ENCODE measurements at places on chromosomes 3 and 15.

DNA sequence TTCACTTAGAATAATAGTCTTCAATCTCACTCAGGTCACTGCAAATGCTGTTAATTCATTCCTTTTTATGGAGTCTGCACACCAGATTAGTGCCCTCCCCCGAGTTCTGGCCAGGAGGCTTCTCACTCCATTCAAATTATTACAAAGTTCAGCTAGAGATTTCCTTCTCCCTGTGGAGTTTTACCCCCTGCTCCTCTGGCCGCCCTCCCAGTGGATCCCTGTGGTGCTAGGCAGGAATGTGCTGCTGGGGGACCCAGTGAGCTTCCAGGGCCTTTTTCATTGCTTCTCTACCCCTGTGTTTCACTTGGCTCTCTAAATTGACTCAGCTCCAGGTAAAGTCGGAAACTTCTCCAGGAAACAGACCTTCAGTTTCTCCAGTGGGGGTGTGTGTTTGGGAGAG is 42.7 kb upstream of the CD200R1L start:
- peak; percentile 50 for DNase-seq

DNA sequence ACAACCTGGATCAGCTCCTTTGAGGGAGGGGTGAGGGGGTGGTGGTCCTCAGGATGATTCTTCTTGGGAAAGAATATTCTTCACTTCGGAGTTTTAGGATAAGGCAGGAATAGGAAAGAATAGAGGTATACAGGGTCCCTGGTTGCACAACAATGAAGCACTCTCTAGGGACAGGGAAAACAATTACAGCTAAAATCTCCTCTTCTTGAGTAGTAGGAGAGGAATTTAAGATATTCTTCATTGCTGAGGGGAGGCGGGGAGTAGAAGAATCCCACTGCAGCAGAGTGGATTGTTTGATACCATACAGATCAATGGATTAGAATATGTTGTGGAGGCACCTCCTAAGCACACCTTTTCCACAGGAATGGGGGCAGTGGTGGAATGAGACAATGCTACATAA is 20.5 kb downstream of the SLC9C1 start:
- no peak for DNase-seq

DNA sequence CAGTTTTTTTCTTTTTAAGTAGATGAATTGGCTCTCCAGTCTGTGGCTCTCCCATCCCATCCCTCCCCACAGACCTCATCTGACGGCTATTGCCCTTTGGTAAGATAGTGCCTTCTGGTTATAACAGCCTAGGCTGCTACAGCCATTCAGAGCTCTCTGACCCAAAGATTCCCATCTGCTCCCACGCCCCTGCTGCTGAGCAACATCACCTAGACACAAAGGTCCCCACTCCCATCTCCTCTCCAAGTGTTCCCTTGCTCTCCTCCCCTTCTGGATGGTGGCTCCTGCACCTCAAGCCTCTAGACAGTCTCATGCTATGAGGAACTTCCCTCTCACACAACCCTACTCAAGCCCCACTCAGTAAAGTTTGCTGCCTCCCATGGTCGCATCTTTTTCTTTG is 23.7 kb downstream of the FBXW12 start:
- no peak for DNase-seq

DNA sequence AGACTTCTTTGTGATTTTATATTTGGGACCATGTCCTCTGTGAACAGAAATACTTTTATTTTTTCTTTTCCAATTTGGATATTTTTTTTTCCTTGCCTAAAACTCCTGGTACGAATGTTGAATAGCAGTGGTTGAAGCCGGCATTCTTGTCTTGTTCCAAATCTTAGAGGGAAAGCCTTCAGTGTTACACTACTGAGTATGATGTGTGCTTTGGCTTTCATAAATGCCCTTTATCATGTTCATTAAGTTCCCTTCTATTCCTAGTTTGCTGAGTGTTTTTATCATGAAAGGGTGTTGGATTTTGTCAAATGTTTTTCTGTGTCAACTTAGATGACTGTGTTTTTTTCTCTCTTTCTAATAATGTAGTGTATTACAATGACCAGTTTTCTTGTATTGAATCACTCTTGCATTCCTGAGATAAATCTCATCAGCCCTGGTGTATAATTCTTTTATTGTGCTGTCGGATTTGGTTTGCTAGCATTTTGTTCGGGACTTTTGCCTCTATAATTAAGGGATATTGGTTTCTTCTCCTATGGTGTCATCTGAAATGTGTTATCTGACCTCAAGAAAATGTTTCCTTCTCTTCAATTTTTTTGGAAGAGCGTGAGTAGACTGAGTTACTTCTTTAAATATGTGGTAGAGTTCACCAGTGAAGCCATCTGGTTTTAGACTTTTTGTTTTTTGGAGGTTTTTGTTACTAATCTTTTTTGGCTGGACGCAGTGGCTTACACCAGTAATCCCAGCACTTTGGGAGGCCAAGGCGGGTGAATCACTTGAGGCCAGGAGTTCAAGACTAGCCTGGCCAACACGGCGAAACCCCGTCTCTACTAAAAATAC is 33.3 kb downstream of the MAP1A start:
- DNase-seq, result peak; percentile 76

GRCh38 chr3:41900265-41900664 is 61.6 kb downstream of the ULK4 start:
- DNase-seq, result peak; percentile 5

- no peak for DNase-seq
Observed at GRCh38 chr15:91876187-91876586, 22.7 kb downstream of the SLCO3A1 start.

DNA sequence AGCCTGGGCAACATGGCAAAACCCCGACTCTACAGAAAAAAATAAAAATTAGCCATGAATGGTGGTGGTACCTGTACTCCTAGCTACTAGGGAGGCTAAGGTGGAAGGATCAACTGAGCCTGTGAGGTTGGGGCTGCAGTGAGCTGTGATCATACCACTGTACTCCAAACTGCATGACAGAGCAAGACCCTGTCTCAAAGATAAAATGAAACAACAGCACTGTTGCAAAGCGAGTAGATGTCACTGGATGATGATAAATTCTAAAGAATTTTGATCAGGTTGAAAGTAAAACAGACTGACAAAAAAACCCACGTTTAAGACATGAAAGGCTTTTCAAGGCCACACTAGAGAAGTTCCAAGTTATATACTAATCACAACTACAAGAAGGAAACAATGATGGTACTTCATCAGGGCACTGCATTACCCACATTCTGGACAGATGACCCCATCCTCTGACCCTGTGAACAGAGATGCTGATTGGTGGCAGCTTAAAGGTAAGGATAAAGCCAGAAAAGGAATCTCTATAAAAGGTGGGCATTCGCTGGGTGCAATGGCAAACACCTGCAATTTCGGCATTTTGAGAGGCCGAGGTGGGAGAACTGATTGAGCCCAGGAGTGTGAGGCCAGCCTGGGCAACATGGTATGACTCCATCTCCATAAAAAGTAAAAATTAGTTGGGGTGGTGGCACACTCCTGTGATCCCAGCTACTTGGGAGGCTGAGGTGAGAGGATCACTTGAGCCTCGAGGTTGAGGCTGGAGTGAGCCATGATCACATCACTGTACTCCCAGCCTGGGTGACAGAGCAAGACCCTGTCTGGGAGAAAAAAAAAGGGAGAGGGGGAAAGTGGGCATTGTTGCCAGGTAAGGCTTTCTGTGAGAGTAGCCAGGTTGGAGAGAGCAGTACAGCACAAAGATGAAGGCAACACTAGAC is 59.2 kb downstream of the TBL1XR1 start:
- DNase-seq, result no peak

GRCh38 chr15:66701422-66702034 is 508 bp upstream of the SMAD6 start:
- no peak for DNase-seq

GRCh38 chr3:101184111-101184510 is 136.3 kb downstream of the IMPG2 start:
- DNase-seq, result no peak

- no peak for DNase-seq
Observed at GRCh38 chr3:16810593-16811367, 74.0 kb upstream of the PLCL2 start.

GRCh38 chr3:59074764-59075163 is 24.9 kb upstream of the CFAP20DC start:
- DNase-seq, result no peak

- DNase-seq, result no peak
Observed at GRCh38 chr15:92595506-92596381, 59.8 kb downstream of the FAM174B start.

- DNase-seq, result no peak
Observed at GRCh38 chr15:40028853-40029252, 10.1 kb downstream of the SRP14 start.

DNA sequence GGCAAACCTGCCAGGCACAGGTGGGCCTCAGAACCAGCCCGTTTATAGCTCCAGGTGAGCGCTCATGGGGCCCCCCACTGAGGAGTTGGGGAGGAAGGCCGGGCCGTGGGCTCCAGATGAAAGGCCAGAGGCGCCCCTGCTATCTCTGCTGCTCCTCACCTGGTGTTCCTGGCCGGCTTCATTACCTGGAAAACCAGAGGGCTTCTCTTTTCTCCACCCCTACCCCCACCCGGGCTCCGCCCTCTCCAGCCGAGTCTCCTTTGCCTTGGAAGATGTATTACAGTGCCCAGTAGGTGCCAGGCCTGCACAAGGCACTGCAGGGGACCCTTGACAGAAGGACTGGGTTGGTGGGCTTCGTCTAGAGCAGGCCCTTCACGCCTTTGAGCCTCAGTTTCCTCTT is 111.4 kb downstream of the WNT7A start:
- DNase-seq, result no peak

GRCh38 chr15:71511796-71512681 is 298.3 kb upstream of the NR2E3 start:
- no peak for DNase-seq

GRCh38 chr15:63986751-63987341 is 59.4 kb downstream of the DAPK2 start:
- DNase-seq, result no peak

DNA sequence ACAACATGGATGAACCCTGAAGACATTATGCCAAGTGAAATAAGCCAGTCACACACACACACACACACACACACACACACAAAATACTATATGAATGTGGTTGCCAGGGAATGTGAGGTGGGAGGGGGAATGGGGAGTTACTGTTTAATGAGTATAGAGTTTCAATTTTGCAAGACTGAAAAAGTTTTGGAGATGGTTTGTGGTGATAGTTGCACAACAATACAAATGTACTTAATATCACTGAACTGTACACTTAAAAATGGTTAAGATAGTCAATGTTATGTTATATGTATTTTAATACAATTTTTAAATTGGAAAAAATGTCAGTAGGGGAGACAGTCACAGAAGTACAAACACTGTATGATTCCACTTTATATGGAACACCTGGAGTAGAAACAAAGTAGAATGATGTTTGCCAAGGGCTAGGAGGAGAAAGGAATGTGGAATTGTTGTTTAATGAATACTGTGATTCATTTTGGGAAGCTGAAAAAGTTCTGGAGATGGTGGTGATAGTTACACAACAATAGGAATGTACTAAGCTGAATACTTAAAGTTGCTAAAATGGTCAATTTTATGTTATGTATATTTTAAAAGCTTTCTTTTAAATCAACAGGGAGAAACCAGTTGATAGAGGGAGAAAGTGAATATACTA is 76.6 kb downstream of the RPL39L start:
- peak; percentile 81 for DNase-seq

GRCh38 chr15:35980719-35981118 is 434.8 kb upstream of the DPH6 start:
- peak; percentile 48 for DNase-seq

GRCh38 chr3:42539871-42540714 is 37.6 kb downstream of the VIPR1 start:
- peak; percentile 17 for DNase-seq

DNA sequence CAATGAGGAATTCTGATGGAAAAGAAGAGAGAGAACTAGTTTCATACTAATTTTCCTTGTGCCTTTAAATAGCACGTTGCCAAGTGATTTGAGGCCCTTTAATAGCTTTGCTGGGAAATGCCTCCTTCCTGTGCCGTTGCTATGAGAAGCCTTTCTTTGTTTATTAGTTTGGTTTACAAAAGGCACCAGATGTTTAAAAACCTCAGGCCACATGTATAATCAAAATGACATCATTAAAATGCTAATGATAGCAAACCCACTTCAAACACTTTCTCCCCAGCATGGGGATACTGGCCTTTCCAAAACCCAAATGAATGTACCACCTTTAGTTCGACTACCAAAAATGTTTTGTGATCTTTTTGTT is 50.0 kb upstream of the TBC1D23 start:
- peak; percentile 44 for DNase-seq

- DNase-seq, result no peak
Observed at GRCh38 chr3:11339541-11339940, 67.3 kb downstream of the ATG7 start.

DNA sequence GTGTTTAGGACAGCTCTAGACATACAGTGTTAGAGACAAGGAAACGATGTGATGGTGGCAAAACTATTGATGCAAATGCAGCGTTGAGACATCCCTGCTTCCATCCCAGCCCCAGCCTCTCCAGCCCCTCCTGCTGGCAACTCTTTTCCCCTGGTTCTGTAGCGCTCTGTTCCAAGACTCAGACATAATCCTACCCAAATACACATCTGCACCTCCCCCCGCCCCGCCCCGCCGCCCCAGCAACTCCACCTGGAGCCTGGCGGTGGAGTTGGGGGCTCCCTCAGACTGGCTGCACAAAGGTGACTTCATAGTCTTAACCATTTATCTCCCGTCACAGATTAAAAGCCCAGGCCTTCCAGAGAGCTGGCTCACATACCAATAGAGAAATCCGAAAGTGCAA is 7.2 kb upstream of the SEC22A start:
- DNase-seq, result peak; percentile 20

DNA sequence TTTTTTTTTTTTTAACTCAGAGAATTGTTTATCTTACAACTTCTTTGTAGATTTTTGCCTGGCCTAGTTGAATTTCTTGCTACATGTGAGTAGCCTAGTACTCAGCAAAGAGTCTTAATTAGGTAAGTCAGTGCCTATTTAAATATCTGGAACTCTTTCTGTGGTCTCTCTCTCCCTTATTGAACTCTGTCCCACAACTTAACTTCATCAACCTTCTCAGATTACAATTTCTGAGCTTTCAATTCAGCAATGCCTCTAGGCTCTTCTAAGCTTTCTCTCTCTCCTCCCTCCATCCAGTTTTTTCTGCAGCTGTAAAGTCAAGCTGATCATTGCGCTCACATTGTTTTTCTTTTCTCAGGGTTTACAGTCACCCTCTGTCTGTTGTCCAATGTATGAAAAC is 517.6 kb upstream of the ROBO1 start:
- peak; percentile 5 for DNase-seq

DNA sequence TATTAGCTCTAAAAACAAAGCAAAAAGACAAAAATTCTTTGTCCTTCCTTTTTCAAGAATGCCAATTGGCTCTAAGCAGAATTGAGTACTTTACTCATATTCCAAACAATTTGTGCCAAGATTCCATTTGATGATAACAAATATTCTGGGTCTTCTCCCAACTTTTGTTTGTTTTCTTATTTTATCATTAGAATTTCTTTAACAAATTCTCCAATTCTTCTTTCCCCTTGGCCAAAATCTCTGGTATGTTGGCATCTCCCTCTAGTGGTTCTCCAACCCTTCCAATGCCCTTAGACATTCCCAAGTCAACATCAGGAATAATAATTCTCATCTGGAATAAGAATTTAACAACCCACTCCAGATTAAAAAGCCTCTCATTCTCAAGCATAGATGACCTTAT is 5.3 kb downstream of the CPOX start:
- DNase-seq, result peak; percentile 14
